Activated T-cell treated with anti-CD3 and anti-CD28 coated beads for 48 hours (primary cell): ENCODE measurements at places on chromosomes 4 and X.
A peak's percentile ranks its signal among the peaks of the same experiment; 100 is the strongest.

DNA sequence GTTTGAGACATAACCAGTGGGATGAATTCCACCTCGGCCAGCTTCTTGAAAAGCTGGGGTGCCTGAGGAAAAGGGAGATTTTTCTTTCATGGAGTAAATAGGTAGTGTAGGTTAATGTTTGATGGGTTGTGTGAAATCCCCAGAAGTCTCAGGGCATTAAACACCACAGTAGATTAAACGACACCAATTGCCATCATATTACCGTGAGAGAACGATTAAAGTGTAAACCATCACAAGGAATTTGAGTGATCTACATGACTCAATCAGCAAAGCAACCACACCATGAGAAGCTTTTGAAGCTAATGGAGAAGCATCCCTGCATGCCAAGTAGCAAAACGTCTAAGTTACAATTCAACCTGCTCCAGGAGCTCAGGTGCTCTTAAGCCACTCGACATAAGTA is 322.5 kb upstream of the GATB start:
- no peak for DNase-seq

- DNase-seq, result no peak
Measured at GRCh38 chrX:21153503-21153902, 220.7 kb upstream of the CNKSR2 start.

DNA sequence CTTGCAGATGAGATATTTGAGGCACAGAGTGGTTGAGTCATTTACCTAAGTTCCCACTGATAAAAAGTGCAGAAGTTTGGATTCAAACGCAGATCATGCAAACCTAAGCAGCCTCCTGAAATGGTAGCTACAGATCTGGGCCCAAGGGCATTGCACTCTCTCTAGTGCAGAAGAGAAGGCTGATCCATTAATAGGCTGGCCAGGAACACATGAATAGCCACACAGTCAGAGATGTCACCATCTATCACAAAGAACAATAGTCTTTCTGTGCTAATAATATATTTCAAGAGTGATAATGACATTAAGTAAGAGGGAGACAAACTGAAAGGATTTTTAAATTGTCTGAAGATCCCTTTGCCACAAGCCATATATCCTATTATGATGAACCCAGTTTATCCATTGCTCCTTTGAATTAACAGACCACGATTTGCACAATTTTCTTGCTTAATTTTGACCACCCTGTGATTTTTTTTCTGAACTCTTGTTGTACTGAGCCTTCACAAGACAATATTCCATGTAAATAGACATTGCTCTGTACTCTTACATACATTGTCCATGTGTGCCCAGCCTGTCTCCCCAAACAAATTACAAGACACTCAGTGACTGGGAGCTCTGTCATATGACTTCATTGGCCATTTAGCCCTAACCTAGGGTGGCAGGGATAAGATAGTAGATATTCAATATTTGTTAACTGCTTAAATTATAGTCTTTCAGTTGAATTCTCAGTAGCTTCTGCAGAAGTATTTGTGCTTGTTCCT is 112.4 kb upstream of the RBPJ start:
- DNase-seq, result no peak

DNA sequence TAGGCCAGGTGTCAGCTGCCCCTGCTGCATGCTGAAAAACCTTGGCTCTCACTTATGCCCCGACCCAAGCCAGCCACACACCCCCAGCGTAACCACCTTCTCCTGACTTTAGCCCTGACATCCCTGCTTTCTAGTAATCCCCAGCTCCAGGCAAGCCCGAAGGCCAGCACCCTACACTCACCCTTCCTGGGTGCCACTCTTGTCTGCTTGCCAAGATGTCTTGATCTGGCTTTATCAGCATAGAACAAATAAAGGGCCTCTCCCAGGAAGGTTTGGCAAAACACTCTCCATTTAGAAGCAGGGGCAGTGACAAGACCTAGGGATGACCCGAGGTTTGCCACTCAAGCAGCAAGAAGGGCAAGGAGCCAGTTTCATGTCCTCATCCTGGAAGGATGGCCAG is 6.8 kb upstream of the MAP9 start:
- DNase-seq, result no peak

DNA sequence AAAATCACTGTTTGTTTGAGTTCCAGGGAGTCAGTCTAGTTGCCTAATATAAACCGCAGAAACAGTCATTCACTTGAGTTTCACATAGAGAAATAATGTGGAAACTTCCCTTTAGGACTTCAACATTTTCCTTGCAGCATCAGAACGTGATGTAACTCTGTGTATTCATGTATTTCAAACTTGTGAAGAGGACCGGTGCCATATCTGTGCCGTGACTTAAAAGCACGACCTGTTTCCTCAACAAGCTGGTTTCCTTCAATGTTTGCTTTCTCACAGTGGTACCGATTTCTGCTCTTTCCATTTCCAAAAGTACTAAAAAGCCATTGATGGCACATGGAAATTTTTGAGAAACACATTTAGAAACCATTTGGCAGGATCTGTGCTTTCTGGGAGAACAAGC is 166.6 kb upstream of the RAPGEF2 start:
- DNase-seq, result no peak

GRCh38 chr4:75845992-75846391 is 56.3 kb downstream of the PPEF2 start:
- DNase-seq, result no peak

DNA sequence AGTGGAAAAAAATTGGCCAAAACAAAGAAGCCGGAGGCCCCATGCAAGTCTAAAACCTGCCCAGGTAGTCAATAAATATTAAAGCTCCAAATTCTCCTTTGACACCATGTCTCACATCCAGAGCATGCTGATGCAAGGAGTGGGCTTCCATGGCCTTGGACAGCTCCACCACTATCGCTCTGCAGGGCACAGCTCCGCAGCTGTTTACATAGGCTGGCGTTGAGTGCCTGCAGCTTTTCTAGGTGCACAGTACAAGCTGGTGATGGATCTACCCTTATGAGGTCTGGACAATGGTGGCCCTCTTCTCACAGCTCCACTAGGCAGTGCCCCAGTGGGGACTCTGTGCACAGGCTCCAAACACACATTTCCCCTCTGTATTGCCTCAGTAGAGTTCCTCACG is 84.2 kb upstream of the LANCL3 start:
- DNase-seq, result no peak

- DNase-seq, result no peak
Measured at GRCh38 chrX:132015875-132016274, 7.2 kb upstream of the STK26 start.

GRCh38 chrX:129654652-129655546 is at the start of gene APLN:
APLN (minus strand) TSS chrX:129654956; CDS start chrX:129654630, 326 bp downstream.
- DNase-seq, result no peak

DNA sequence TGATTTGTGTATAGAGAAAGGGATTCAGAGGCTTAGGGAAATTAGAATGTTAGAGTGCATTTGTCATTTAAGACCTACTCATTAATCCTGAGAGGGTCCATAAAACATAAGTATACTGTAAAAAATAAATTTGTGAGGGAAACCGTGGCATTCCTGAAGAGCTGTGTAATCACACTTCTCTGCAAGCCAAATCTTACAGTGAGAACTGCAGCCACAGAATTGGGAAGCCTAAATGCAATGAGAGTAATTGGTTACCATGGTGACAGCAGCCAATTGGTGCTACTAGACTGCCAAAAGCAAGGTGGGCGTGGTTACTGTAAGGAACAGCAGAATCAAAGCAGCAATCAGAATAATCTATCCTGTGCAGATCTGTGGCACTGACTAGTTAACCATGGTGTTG is 345.2 kb upstream of the GRID2 start:
- no peak for DNase-seq

DNA sequence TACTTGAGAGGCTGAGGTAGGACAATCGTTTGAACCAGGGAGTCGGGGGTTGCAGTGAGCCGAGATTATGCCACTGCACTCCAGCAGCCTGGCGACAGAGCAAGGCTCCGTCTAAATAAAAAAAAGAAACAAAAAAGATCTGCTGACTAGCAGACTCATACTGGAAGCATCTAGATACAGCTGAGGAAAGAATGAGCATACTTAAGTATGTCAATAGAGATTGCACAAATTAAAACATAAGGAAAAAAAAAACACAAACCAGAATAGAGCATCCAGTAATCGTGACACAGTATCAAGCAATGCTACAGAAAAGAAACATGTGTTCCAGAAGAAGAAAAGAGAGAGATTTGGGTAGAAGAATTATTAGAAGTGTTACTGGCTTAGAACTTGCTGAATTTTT is 105.5 kb upstream of the SPOCK3 start:
- no peak for DNase-seq

DNA sequence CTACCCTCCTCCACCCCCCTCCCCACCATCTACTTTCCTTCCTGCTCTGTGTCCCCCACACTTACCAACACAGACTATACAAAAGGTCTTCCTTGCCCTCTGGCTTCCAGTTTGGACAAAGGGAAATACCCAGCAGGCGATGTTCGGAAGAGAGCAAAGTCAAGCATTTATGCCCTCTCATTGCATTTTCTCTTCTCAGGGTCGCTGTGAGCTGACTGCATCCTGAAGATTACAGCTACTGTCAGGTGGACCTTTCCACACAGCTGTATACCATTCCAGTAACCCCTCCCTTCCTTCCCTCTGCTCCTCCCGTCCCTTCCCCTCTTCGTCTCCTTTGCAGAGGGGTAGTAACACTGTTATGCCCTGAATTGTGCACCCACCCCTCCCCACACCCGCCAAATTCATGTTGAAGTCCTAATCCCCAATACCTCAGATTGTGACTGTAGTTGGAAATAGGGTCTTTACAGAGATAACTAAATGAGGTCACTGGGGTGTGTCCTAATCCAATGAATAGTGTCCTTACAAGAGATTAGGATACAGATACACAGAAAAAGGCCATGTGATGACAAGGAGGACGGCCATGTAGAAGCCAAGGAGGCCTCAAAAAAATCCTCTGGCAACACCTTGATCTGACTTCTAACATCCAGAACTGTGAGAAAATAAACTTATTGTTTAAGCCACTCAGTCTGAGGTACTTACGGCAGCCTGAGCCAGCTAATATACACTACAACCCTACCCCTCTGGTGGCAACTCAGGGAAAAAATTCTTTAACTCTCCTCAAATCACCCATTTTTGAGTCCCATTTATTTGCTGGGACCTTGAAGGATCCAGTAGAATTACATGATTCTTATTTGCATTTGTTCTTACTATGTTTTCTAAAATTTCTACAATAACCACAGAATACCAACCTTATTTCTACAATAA is 11.7 kb downstream of the MORF4L2 start:
- no peak for DNase-seq

- peak; percentile 49 for DNase-seq
Measured at GRCh38 chr4:110196871-110197528, 1.4 kb downstream of the ELOVL6 start.

DNA sequence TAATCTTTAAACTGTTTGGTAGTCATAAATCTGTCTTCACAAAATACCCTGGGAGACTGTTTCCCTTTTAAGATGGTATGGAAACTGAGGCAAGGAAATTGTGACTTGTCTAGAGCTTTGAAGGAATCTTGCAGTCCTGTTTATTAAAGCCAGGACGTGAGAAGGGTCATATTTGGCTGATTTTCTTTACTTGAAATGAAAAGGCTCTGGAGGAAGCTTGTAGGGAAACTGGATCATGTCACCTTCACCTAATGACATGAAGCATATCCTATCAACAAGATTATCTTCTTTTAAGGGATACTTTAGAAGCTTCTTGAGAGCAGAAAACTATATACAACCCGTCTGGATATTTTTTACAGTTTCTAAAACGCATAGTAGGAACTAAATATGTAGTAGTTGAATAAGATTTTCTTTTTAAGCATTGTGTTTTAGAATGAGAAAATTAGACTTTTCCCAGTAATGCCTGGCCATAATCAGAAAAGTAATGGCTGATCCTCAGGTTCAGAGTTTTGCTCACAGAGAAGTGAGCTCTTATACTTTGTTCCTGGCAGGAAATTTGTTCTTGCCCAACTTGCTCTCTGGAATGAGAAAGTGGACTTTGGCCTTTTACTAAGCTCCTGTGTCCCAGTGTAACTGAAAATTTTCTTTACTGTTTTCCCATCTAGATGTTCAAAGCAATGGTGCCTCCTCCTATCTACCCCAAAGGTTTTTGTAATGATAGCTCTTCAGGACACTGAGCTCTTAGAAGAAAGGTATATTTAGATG is 136.8 kb upstream of the AFF2 start:
- DNase-seq, result no peak

- no peak for DNase-seq
Measured at GRCh38 chr4:24722026-24722568, 73.3 kb upstream of the SOD3 start.

GRCh38 chr4:80192937-80193336 is 4.4 kb upstream of the PRDM8 start:
- no peak for DNase-seq

DNA sequence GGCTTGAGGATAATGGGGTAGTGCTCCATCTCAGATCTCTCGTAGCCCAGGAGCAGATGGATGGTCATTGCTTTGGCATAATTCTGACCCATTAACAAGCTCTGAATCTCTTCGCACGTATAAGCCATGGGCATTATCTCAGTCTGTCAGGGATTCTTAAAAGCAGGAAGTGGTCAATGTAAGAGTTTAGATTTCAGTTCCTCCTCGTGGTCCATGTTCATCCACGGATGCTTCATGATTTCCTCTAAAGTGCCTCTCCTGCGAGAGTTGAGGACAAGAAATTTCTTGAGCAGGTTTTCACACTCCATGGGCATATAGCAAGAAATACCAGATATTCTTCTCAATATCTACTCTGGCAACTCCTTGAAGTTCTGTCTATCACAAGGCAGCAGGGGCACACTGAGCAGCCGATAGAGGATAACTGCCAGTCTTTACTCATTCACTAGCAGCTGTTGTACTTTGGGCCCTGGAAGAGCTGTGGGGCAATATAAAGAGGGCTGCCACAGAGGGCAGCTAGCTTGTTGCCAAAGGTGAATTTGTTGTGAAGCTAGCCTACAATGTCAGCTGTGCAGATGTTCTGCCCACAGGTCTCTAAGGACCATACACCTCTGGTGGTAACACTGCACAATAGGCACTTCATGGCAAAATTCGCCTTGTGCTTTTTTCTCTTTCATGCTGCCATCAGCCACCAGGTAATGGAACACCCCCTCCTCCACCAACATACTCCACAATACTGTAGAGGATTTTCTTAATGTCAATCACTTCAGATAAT is 52.0 kb upstream of the WDR17 start:
- no peak for DNase-seq

DNA sequence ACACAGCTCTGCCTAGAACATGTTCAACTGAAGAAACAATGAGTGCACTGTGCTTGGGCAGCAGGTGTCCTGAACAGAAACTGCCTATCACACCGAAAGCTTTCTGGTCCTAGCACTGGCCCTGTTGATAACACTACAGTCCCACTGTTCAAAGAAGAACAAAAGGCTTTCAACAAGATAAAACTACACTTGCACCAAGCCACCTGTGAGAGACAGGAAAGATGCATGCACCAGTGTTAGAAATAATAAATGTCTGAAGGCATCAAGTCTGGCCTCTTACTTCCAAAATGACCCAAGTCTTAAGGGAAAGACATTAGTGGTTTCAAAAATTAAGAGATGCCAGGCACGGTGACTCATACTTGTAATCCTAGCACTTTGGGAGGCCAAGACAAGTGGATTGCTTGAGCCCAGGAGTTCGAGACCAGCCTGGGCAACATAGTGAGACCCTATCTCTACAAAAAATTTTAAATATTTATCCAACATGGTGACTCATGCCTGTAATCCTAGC is 68.7 kb downstream of the APBB2 start:
- DNase-seq, result no peak
